ENCODE measurements at places on chromosomes 6 and 20.

- peak; percentile 61 for DNase-seq
Observed at GRCh38 chr6:30411515-30412207, 66.7 kb downstream of the RPP21 start.

- DNase-seq, result peak; percentile 7
Observed at GRCh38 chr6:15509335-15509933, 153.4 kb downstream of the DTNBP1 start.

DNA sequence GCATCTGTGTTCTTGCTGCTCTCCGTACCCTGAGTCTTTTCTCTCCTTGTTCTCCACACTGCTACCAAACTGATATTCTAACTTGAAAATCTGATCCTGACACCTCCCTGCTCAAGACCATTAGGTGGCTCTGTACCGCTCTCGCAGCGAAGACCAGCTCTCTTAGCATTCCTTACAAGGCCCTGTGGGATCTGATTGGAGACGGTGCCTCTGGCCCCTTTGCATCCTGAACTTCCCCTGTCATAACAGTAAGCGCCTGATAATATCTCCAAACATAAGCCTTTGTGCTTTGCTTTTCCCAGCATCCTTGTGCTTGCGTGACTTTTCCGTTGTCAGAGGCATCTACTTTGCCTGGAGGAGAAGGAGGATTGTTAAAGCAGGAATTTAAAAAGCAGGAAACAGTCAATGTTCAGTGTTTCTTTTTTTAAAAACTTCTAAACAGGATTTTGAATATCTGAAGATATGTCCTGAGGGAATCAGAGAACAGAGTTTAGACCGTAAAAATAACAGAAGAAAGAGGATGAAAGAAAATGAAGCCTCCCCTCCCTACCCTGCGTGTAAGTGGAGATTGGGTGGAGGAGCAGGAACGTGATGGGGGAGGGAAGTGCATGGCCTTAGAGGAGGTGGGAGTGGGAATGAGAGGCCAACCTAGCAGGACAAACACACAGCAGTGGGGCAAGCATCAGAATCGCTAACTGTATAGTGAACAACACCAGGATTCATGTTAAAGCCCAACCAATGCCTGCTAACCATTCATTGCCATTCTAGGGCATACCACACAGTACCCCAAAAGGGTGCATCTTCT lies 89.2 kb upstream of the STMND1 start:
- DNase-seq, result peak; percentile 100

GRCh38 chr6:127404594-127405178 lies 54.5 kb downstream of the KIAA0408 start:
- no peak for DNase-seq

DNA sequence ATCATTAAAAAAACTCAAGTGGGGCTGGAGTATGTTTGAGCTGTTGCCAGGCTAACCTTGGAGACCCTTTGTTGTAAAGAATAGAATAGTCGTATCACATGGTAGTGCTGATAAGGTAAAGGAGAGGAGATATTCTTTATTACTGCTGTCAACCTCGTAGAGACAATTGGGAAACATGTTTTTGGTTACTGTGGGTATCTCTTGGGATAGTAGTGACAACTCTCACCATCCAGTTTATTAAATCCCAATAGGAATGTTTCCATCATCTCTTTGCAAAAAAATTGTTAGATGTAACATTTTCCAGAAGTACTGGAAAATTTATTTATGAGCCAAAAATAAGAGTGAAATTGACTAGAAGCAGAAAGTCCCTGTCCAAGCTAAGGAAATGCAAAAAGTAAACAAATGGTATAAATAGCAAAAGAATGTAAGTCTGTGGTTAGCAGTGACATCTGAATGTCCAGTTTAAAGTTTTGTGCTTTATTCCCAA lies 829.3 kb upstream of the CITED2 start:
- peak; percentile 88 for DNase-seq

GRCh38 chr6:2764610-2765165 lies 505 bp upstream of the WRNIP1 start:
- DNase-seq, result peak; percentile 76

DNA sequence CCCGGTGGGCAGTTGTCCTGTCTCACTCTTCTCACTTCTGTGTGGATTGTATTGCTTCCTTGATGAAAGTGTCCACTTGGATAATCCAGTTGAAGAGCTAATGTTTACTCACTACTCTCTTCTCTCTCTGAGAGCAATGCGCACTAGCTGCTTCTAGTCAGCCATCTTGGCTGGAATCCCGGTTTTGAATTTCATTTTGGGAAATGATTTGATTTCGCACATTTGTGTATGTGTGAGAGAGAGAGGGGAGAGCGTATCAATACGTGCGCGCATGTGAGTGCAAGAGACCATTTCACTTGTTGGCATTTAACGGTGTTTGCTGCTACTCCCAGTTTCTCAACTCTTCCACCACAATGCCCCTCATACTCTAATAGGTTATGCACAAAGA lies 67.8 kb downstream of the KLHL32 start:
- DNase-seq, result no peak

- DNase-seq, result peak; percentile 25
Observed at GRCh38 chr20:57594092-57594951, 25.9 kb downstream of the ZBP1 start.

- DNase-seq, result no peak
Observed at GRCh38 chr6:159067334-159067733, 22.5 kb upstream of the TAGAP start.

DNA sequence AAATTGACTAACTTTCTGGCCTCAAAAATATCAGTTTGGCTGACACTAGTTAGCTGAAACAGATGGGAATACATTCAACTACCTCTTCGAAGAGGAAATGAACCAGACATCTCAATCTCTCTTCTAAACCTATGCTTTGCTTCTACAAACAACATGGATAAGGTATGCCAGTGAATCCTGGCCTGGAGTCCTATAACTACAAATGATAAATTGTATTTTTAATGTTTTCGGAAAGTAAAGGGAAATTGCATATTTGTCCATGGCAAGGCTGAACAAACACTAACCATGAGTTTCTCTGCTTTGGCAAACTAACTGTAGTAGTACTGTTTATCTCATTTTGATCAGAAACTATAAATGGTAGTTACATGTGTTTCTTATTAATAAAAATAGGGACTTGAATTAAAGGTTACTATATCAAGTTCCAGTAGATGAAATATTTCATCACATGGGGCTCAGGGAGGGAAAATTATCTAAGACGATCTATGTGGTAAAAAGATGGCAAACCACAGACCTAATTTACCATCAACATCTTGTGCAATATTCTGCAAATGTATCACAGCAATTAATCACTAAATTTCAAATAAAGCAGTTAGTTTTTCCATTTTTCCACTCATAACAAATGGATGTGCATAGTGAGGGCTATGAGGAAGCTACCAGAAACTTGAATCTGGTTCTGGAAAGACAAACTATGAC lies 76.8 kb downstream of the COL12A1 start:
- DNase-seq, result peak; percentile 72

DNA sequence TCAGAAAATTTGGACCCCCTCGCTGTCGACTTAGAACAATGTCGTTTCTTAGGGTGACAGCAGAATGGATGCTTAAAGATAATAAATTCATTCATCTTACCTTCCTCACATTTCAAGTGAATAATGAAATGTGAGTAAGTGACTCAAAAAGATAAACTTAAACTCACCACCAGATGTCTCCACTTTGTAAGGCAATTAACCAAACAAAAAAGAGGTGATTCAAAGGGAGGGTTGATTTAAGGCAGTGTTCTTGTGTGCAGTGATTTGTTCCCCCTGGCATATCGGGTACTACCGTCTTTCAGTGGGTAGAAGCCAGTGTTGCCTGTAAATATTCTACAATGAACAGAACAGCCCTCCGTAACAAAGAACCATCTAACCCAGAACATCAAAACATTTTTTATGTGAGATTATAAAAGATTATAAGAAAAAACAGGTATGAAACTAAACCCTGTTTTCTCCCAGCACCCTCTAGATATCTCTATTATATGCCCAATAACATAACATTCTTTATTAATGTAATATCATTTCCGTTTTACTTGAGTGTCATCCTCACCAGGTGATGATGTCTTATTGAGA lies 589.7 kb downstream of the CBLN4 start:
- DNase-seq, result no peak

GRCh38 chr6:66065313-66065712 lies 358.3 kb upstream of the EYS start:
- no peak for DNase-seq

GRCh38 chr6:43639984-43640800 lies 4.6 kb downstream of the MAD2L1BP start:
- no peak for DNase-seq

GRCh38 chr6:114154812-114155211 lies 183.9 kb upstream of the HDAC2 start:
- no peak for DNase-seq

- DNase-seq, result no peak
Observed at GRCh38 chr6:50984135-50984534, 165.5 kb downstream of the TFAP2B start.

DNA sequence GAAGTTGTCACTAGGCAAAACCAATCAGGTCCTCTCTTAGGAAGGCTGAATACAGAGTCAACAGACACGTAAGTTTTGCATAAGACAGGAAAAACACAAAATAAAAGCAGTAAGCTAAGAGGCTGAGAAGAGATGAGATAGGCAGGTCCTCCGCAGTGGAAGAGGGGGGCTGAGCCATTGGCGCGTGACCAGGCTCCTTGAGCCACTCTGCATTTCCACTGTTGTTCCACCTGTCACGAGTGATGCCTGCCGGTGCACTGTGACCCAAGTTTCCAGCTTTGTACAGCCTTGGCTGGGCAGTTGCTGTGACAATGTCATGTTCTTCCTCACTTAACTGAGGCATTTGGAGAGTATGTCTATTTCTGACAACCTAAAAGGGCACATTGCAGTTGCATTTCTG lies 58.6 kb downstream of the NUDT3 start:
- no peak for DNase-seq

DNA sequence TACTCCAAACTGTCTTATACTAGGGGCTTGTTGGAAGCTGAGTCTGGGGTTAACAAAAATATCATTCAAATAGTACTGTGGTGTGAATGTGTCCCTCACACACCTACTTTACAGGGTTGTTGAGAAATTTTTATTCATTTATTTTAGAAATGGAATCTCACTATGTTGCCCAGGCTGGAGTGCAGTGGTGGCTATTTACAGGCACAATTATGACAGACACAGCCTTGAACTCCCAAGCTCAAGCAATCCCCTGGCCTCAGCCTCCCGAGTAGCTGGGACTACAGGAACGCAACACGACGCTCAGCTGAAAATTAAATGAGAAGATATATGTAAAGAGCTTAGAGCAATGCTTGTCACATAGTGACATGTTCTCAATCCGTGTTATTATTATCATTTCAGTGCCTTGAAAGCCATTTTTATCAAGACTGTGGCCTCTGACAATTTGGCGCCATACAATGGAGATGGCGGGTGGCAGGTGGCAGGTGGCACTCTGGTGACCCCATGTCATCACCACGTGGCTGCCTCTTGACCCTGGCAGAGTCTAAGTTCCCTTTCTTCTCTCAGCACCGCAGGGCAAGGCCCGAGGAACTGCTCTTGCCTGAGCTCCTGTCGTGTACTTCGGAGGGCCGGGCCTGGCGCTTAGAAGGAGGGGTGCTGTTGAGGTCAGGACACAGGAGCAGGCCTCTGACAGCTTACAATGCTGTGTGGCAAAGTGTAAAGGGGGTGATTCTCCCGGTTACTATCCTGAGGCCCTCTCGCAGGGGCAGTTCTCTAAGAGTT lies 64.5 kb downstream of the STX11 start:
- no peak for DNase-seq

DNA sequence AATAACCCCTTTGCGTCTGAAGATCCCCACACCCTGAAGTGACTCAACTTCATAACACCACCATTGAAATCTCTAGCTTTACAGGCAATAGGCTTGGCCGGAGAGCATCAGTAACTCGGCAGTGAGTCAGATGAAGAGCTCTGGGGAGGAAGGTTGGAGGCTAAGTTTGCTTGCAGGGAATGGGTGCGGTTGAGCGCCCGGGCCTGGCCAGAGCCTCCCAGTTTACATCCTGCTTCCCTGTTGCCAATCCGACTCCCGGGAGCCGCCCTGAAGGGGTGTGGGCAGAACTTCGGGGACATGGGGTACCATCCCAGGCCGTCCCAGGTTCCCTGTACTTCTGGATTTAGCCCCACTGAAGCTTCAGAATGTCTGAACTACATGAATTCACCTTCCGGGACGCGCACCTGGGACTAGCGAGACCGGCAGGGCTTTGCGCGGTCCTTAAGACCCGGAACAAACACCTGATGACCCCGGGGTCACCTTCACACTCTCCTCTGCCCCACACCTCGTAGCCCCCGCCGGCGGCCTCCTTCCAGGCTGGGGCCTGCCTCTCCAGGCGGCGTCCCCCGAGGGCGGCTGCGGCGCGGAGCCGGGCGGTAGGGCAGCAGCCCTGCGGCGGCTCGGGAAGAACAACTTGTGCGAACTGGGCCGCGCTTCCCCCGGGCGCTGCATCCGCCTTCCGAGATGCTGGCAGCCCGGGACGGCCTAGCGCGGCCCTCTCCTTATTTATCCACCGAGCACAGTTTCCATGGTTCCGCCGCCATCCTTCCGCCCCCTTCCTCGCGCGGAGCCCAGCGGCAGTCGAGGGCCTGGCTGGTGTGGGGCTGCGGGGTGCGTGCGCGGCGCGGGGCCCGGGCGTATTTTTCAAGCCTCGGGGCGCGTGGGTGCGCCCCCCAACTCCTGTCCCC lies 56.6 kb upstream of the RREB1 start:
- DNase-seq, result peak; percentile 59

- no peak for DNase-seq
Observed at GRCh38 chr6:71509191-71510005, 220.8 kb downstream of the OGFRL1 start.

- no peak for DNase-seq
Observed at GRCh38 chr6:31265926-31266325, 6.0 kb downstream of the HLA-C start.

GRCh38 chr6:139028215-139028657 lies 309 bp upstream of the ABRACL start:
- no peak for DNase-seq

DNA sequence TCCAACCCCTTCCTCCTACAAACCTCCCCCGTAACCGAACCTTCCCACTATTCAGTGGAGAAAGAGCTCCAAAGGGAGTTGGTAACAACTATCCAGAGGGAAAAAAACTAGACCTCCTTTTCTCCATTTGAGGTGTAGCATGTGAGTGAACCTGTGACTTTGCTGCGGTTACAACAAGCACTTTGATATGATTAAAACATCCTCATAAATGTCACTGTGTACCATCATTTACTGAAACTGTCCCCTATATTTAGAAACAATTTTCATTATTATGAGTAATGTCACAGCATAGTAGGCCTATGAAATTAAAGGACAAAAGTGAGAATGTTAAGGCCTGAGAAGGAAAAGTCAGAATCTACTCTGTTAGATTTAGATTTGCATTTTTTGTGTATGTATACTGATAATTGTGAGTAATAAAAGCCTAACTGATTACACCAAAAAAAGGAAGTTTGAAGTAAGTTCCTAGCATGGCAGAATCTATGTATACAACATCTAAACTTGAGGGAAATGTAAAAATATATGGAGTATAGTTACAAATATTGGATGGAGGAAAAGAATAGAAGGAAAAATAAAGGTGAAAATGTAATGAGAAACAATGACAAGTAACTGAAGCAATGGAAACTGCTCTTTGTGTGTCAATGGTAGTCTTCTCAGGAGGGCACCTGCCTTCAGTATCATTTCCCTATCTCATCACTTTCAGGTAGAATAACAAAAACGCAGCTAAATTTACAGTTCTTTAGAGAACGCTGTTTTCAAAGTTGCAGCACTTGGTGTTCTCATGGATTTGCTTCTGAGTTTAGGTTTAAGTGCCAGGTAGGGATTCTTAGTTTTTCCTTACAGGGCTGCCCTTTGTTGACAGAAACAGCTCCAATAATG lies 145.9 kb downstream of the IMPG1 start:
- DNase-seq, result no peak
